ENCODE measurements at places on chromosomes 7 and 10. TPM values are rescaled to one million over a fixed set of nuclear protein-coding genes. Genes with fewer than 3 reads are reported as not detected.

DNA sequence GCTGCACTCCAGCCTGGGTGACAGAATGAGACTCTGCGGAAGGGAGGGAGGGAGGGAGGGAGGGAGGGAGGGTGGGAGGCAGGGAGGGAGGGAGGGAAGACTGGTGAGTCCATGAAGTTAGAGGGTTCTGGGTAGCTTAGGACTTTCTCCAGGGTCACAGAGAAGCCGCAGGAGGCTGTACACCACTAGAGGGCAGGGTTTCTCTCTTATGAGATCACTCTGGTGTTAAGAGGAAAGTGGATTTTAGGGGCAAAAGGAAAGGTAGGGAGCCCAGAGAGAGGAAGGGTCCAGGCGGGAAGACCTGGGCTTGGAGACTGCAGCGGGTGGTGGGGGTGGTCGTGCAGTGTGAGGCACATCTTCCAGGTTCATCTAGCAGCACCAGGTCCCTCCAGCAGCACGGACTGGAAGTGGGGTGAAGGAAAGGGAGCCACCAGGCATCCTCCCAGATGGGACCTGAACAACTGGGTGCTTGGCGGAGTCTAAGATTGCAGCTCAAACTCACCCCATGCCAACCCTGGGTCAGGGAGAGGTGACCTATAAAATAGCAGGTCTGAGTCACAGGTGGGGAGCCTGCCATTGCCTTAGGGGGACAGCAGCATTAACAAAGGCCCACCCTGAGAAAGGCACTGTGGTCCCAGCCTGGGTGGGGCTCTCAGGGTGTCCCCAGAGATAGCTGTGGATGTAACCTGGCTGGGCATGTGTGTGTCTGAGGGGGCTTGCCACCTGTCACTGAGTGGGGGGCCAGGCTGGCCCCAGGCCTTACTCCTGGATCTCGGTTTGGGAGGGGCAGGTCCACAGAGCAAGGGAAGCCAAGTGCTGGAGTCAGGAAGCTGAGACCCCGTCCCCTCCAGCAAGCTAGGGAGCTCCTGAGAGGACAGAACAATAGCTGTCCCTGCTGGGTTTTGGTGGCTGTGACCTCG is 48.5 kb upstream of the SLC29A3 start:
- H3K27ac ChIP-seq = no peak overlapping the region
- no peaks in the 10 kb centered on the region for H3K27me3 ChIP-seq
- DNase-seq = no peak
- no peak overlapping the region for H3K4me3 ChIP-seq

DNA sequence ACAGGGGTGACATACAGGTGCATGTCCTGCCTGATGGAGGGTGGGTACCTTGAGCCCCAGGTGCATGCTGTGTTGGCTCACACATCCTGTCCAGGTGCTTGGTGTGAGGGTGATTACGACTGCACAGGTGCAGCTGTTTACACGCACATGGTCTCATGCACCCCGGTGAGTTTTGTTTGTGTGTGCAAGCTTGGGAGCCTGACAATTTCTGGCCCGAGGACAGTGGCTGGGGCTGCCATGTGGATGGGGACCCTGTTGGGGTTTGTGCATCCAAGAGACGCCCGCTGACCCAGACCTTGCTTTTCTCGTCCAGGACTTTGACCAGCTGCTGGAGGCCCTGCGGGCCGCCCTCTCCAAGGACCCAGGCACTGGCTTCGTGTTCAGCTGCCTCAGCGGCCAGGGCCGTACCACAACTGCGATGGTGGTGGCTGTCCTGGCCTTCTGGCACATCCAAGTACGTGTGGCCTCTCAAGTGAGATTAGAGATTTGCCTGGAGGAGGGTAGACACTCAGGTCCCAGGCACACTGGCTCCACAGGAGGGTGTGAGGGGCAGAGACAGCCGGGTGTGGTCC is 61.7 kb downstream of the PRF1 start:
- H3K27me3 ChIP-seq = no peaks in the 10 kb centered on the region
- H3K27ac ChIP-seq = no peak overlapping the region
- DNase-seq = no peak
- peaks cover 8% of the 10 kb centered on the region for H3K36me3 ChIP-seq
- no peak overlapping the region for H3K4me3 ChIP-seq

The RASA4B gene
- total RNA-seq = 21.9 TPM

GRCh38 chr10:107554333-107554732 is 389.8 kb upstream of the SORCS1 start:
- no peak overlapping the region for H3K27ac ChIP-seq
- H3K36me3 ChIP-seq = no peaks in the 10 kb centered on the region
- H3K4me1 ChIP-seq = no peaks in the 10 kb centered on the region
- no peak for DNase-seq

GRCh38 chr7:121001234-121001906 is 12.9 kb downstream of the CPED1 start:
- H3K4me1 ChIP-seq = peaks cover 52% of the 10 kb centered on the region
- no peaks in the 10 kb centered on the region for H3K27me3 ChIP-seq
- peak overlapping the region; percentile 75 for H3K27ac ChIP-seq
- no peaks in the 10 kb centered on the region for H3K36me3 ChIP-seq
- no peak for DNase-seq

DNA sequence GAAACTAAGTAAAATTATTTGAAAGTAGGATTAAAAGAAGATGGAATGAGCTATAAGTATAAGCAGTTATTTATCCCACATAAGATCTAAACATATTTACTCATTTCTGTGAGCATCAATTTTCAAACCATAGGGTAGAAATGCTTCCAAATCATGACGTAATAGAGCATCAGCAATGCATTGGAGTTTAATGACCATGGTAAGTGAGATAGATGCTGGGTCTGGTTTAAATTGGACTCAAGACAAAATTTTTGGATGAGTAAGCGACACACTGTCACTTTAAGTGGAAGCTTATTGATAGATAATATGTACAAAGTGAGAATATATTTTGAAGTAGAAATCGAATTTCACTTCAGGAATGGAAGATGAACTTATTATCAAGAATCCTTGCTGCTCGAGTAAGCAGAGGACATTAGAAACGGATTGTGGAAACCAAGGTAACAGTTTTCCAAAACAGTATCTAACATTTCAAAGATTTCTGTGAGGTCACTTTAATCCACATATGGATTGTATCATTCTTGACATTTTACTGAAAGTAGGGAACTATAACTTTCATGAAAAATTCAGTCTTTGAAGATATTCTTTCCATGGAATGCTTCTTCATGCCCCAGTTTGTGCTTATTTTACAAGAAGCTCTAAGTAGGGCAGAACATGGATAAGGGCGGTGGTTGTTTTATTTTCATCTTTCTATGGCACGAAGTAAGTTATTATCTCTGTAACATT is 85.8 kb downstream of the AGMO start:
- no peaks in the 10 kb centered on the region for H3K36me3 ChIP-seq
- H3K4me1 ChIP-seq = no peaks in the 10 kb centered on the region
- H3K4me3 ChIP-seq = no peak overlapping the region
- no peak for DNase-seq
- H3K27ac ChIP-seq = no peak overlapping the region

DNA sequence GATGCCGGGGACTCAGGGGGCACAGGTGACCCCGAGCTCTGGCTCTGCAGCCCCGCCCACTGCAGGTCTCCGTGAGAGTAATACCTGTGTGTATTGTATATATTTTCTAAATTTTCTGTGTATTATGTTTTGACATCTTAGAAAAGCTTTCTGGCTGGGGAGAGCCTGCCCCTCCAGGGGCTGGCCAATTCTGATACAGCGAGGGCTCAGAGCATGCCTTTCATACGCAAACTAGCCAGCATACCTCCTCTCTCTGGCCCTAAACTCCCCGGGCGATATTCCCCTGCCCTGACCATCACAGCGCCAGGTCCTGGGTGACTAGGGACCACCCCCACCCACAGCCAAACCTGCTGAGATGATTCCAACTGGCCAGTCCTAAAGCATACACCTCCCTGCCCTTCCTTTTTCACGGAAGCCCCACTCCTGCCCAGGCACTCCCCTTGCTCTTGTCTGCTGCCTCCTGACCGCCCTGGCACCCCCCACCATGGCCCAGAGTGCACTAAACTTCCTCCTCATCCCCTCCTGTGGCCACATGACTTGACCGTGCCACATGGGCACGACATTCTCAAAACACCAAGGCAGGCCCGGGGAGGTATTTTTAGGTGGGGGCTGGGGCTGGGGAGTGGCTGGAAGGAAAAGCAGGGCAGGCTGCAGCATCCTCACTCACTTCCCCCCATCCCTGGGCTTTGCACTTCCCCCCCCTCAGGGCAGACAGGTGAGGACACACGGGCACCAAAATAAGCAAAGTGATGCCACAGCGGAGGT is 61.5 kb downstream of the INSIG1 start:
- H3K27ac ChIP-seq = no peak overlapping the region
- H3K4me3 ChIP-seq = no peak overlapping the region
- no peaks in the 10 kb centered on the region for H3K4me1 ChIP-seq
- no peaks in the 10 kb centered on the region for H3K27me3 ChIP-seq
- DNase-seq = no peak

DNA sequence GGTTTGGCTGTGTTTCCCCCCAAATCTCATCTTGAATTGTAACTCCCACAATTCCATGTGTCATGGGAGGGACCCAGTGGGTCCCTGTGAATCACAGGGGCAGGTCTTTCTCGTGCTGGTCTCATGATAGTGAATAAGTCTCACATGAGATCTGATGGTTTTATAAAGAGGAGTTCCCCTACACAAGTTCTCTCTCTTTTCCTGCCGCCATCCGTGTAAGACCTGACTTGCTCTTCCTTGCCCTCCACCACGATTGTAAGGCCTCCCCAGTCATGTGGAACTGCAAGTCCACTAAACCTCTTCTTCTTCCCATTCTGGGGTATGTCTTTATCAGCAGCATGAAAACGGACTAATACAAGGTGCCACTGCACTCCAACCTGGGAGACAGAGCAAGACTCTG is 329.2 kb downstream of the TNS3 start:
- H3K4me1 ChIP-seq = peaks cover 15% of the 10 kb centered on the region
- H3K4me3 ChIP-seq = no peak overlapping the region
- no peak for DNase-seq
- H3K27me3 ChIP-seq = no peaks in the 10 kb centered on the region
- H3K36me3 ChIP-seq = no peaks in the 10 kb centered on the region

GRCh38 chr7:44377681-44378421 is 52.5 kb upstream of the CAMK2B start:
- peaks cover 5% of the 10 kb centered on the region for H3K4me1 ChIP-seq
- H3K27ac ChIP-seq = no peak overlapping the region
- DNase-seq = no peak
- H3K4me3 ChIP-seq = no peak overlapping the region
- no peaks in the 10 kb centered on the region for H3K27me3 ChIP-seq
- no peaks in the 10 kb centered on the region for H3K36me3 ChIP-seq

GRCh38 chr7:32224276-32224675 is 154.1 kb upstream of the PDE1C start:
- no peak overlapping the region for H3K4me3 ChIP-seq
- no peak for DNase-seq
- H3K4me1 ChIP-seq = no peaks in the 10 kb centered on the region
- H3K27ac ChIP-seq = no peak overlapping the region

The ENO4 gene
- total RNA-seq = not detected

The ATOH7 gene
- total RNA-seq = not detected

Measured in thoracic aorta (tissue), 2 donors.